T-helper 9 cell (primary cell): ENCODE measurements at places on chromosomes 7 and 10.
A peak's percentile ranks its signal among the peaks of the same experiment; 100 is the strongest.

- DNase-seq = no peak
Measured at GRCh38 chr7:28684650-28685241, 272.4 kb downstream of the CREB5 start.

DNA sequence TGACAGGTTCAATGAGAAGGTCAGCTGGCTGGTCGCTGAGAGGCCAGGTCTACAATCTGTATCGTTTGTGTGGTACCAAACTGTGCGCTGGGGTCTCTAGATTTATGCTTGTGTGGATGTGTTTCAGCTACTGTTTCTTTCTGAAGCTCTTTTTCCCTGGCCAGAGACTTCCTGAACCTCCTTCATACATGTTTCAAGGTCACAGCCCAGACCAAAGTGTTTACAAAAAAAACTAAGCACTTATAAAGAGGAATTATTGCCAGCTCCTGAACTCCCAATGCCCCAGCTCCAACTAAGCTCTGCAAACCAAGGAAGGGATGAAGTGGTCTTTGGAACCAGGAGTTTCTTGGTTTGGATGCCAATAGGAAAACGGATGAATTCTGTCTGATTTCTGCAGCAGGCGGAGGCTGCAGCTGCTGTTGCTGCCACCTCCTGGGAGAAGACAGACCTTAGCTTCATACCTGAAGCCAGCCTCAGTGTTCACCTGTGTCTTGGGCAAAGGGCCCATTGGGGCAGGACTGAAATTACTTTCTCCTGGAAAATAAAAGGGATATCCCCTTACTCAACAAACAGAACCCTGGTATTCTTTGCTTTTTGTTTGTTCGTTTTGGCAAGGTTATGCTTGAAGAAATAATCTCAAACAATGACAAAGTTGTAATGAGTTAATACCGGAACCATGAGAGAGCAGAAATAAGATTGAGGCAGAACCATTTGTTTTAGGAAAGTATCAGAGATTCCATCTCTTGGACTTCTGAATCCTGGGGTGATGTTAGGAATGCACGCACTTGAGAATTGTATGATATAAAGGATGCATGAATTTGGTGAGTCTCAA lies 24.6 kb upstream of the MKLN1 start:
- DNase-seq = no peak

DNA sequence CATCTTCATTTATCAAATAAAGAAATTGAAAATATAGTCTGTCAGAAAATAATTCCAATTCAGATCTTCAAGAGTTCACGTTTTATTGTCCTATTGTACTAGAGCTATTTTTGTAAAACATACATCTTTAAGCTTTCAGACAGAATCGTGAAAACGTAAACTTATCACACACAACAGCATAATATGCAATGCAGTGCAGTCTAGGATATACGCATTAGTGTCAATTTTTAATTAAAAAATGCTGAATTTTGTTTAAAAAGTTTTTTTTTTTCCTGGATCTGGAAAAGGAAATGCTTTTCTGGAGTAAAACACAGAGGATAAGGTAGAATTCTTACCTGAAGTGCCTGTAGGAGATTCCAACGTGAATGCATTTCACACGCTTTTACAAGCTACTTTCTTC lies 458.2 kb upstream of the KLF6 start:
- no peak for DNase-seq

DNA sequence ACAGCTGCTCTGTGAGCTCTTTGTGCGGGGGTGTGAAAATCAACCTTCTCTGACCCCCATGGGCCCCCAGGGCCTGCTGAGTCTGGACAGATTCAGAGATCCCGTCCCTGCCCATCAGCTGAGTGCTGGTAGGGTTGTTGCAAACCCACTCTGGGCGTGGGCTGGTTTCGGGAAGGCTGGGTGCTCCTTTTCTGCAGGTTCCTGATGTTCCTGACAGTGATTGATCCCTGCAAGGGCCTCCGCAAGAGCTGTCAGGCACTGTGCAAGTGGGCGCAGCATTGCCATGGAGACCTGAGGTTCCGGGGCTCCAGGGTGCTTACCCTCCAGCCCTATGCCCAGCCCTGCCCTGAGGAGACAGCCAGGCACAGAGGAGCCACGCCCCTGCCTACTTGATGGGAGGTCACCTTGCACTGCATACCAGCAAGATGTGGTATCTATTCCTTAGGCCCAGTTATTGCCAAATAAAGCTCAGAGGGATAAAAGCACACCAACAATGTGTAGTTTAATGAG lies 44.3 kb upstream of the INPP5A start:
- DNase-seq = no peak

DNA sequence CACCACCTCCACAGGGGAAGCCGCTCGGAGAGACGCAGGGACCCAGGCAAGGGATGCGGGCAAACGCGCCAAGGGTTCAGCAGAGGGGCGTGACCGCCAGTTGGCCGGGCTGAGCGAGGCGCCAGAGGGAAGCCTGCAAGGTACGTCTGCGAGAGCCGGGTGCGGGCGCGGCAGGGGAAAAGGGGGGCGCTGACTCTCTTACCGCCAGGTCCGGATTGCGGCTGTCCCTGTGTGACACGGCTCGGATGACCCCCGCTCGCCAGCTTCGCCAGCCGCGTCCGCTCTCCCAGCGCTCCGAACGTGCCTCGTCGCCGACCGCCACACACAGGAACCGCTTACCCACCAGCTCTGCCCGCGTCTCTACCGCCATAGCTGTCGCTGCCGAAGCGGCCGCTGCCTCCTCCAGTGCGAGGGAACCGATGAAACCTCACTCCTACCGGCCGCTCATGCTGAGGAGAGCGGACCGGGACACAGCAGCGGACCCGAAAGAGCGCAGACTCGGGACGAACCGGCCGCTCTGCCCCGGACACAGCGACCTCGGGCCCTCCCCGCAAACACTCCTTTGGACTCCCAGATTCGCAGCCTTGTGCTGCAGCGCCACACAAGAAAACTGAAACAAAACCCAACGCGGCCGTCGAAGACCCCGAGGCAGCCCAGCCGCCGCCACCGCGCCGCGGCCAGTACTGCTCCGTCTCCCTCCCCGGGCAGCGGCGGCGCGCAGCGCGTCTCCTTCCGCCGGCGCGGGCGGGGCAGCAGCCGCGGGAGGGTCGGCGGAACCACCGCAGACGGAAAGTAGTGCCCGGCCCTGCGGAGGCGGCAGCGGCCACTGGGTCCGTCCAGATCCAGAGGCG lies at the start of gene JMJD1C:
Gene JMJD1C (minus strand): TSS at position 685 of the 851 bp plus-strand sequence. CDS start 315 bp downstream, at position 370.
- peak; percentile 47 for DNase-seq

DNA sequence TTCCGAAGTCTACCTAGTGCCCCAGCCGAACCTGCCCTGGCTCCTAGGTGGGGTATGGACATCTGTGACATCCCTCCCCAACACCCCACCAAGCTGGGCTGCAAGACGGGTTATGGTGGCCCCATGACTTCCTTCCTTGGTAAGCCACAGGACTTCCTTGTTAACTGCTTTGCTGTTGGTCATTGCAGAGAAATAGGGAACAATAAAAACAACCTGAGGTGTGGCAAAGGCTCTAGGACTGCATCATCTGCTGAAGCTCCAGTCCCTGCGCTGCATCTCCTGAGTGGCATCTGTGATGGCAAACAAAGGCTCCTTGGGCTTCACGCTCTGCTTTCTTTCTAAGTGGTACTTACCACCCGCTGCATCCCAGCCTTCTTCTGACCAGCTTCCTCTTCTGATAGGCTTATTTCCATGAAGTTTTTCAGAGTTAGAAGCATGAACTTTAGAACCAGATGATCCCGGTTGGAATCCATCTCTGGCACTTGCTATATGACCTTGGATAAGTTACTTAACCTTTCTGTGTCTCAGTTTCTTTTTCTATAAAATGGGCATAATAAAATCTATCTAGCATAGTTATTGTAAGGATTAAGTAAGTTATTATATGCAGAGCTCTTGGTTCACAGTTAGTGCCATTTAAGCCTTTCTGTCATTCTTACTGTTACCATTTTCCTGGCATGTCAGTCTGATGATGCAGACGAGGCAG lies 216.8 kb downstream of the RPS24 start:
- no peak for DNase-seq

DNA sequence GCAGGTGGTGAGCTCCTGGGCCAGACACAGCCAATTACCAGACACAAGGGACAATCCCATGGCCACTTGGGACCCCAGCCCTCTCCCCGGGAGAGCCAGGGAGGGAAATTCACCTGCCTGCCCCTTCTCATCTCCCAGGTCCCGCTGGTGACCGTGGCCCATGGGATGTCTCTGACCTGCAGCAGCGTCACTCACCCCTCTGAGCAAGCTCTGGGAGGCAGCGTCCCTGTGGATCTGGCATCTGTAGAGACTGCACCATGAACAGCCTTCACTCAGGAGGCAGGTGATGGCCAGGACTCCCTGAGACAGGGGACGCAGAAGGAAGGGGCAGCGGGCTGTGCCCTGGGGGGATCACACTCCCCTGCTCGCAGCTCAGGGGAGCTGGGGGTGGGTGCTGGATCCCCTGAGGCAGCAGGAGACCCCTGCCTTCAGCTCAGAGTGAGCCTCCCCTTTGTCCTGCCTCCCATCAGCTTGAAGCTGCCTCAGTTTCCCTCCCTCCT lies 90.8 kb downstream of the FOXL3 start:
- DNase-seq = no peak

GRCh38 chr7:98913026-98913425 lies 34.7 kb downstream of the TRRAP start:
- DNase-seq = no peak

- DNase-seq = no peak
Measured at GRCh38 chr10:7515439-7515838, 104.6 kb upstream of the SFMBT2 start.

DNA sequence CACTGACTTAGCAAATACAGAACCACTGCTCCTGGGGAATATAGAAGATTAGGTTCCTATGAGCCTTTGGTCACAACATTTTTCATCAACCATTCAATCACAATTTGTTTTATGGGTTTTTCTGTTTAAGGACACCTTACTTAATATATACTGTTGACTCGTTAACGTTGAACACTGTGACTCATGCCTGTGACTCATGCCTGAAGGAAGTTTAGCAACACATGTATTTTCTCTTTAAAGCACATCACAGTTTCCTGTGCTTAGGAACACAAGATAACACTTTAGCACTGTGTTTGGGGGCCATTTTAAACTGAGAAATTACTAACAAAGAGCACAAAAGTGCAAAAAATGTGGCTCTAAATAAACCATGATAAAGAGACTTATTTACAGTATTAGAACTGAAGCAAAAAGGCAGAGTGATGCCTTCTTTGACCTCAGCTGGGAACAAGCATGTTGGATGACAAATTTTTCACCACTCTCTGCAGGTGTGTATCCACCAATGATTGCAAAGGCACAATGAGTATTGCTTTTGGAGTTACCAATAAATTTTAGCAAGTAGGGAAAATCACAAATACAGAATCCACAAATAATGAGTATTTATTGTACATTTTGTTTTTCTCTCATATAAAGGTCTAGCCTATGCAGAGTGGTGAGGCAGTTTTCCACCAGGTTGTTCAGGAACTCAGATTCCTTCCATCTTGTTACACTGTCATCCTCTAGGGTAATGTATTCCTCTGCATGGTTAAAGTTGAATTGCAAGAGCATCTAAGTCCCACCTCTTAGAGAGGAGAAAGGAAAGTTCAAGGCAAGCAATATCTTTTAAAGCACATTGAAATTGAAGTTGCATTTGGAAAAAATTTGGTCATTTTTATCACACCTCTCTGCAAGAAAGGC lies 7.3 kb downstream of the FGFBP3 start:
- DNase-seq = no peak

GRCh38 chr7:17300012-17300411 lies 1.6 kb downstream of the AHR start:
- no peak for DNase-seq

GRCh38 chr7:138669364-138669763 lies 31.8 kb downstream of the SVOPL start:
- DNase-seq = no peak

DNA sequence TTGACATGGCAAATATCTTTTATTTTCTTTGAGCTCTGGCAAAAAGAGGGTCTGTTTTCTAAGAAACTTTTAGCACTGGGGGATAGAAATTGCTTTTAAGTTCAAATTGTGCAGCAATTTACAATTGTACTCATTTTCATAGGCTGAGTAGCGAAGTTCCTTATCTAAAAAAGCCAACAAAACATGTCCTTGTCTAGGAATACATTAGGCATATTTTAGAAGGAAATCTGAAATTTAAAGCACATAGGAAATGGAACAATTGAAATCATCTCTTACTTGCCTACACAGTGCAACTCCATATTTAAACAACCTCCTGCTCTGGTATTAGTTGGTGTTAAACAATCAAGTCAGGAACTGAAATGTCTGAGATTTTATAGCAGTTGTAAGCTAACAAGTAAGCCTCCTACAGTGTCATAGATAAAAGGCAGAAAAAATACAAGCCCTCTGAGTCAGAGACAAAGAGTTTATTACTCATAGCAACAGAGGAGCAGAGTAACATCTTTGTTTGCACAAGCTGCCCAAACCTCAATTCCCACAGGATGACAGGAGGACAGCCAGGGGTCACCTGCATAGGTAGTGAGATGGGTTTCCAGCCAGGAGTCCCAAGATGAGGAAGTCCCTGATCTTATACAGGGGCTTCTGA lies 280.2 kb upstream of the HGF start:
- no peak for DNase-seq

DNA sequence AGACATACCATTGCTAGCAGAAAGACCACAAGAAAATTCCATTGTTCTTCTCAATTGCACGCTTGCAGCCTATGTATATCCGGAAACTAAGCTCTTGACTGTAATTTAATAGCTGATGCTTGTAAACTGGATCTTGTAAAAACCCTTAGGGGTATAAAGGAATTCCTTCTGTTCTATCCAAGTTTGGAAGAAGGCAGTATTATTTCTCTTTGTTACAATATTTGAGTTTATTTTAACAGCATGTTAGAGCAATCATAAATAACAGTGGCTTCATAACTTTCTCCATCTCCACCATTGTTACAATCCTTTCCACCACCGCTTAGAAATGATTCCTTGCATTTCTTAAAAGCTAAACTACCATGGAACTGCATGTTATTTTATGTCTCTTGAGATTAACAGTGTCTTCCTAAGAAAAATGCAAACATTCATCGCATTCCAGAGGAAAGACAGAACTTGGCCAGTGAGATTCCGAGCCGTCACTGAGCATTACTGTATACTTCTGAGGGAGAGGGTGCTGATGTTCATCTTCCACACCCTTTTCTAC lies 92.5 kb downstream of the TRIL start:
- DNase-seq = no peak

GRCh38 chr7:47714669-47715607 lies 133.0 kb upstream of the TNS3 start:
- DNase-seq = no peak

DNA sequence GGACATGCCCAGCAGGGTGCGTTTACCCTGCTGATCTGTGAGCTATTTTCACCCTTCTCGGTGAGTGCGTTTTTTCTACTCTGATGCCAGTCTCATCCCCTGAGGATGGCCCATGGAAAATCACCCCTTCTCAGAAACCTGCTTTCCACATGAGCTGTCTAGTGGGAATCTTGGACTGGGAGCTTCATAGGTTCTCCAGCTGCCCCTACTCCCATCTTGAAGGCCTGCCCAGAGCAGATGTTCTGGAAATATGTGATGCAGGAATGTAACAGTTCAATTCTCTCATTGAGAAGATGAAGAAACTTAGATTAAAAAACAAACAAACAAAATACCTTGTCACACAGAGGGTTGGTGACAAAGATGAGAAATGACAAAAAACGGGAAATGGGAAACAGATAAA lies 146.9 kb upstream of the RAB11FIP2 start:
- DNase-seq = no peak
